DMS79 (cell line): ENCODE measurements at places on chromosomes 5 and 9.

DNA sequence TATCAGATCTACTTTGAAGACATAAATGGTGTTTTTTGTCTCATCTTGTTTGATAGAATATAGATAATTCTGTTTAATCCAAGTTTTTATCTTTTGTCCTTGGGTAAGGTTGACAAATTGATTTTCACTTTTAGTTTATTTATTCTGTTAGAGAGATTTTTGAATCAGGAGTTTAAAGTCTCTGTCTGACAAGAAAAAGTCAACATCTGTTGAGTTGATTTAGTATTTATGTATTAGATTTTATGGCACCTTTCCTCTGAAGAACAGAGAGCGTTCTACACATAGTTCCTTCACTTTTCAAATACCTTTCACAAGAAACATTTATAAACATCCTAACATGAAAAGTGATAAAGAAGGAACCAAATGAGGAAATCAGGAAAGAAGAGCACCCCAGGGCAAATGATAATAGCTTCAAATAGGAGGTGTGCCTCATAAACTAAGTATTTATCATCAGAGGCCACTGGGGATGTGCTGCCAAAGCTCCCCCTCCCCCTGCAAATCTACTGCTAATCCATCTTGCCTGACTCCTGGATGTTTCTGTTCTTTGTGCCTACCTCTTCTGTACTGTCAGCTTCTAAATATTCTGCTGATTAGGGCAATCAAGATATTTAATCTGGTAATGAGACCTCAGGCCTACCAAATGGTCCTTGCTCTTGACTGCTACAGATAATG lies 457.7 kb upstream of the CHD1 start:
- DNase-seq: no peak

DNA sequence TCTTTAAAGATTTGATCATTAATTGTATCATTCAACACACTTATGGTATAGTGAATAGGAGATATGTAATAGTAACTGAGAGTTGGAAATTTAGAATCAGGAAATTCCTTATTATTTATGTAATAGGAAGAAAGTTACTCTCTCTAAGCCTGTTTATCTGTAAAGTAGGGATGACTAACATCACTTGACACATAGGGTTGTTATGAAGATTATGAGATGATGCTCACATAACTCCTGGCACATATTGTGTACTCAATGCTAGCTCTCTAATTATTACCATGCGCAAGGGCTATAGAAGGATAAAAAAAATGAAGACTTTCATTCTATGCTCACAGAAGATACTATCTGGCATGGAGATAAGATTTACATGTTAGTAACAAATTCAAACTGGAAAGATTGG lies 149.9 kb downstream of the ISOC1 start:
- no peak for DNase-seq

GRCh38 chr9:121684381-121685145 lies 33.1 kb downstream of the DAB2IP start:
- DNase-seq: no peak

DNA sequence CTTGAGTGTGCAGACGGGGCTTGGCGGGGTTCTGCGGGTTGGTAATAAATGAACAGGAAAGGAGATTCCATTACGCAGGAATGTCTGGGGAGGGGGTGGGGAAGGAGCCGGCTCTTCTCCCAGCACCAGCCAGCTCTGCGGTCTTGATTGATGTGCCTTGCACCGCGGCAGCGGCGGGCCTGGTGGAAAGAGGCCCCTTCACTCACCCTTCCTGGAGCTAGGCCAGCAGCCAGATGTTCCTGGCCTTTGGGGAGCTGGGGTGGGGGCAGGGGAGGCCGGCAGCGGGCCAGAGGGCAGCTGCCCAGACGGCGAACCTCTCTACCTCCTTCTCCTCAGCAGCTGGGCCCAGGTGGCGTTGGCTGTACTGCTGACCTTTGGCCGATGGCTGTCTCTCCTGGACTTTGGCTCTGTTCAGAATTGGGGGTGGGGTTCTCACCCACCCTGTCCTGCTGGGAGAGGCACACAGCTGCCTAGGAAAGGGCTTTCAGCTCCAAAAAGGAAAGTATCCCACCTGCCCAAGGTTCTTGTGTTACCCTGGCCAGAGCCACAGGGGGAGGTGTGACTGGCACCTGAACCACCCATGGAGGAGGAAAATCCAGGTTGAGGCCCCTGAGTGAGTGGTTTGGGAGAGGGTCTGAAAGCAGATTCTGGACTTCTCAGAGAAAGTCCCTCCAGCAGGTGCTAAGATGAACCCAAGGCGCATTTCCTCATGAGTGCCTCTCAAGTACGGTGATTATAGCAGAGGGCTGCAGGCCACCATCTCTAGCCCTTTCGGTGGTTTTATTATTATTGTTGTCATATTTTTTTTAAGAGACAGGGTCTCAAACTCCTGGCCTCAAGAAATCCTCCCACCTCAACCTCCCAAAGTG lies 58.0 kb upstream of the SYNPO start:
- peak; percentile 23 for DNase-seq

DNA sequence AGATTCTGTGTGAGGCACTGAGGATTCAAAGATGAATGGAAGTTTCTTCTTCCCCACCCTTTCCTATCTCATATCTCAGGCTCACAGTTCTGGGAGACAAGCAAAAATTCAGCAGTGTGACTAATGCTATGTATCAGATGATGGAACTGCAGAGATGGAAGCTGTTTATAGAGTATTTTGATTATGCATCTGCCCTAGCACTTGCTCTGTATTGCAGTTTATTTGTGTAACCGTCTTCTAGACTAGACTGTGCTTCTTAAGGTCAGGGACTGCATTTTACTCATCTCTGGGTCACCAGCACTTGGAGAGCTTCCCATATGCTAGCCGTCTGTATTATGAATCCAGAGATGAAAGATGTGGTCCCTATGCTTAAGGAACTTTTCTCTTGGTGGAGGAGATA lies 12.6 kb downstream of the CAVIN4 start:
- DNase-seq: no peak

- no peak for DNase-seq
Observed at GRCh38 chr5:171242521-171242920, 66.5 kb upstream of the TLX3 start.

DNA sequence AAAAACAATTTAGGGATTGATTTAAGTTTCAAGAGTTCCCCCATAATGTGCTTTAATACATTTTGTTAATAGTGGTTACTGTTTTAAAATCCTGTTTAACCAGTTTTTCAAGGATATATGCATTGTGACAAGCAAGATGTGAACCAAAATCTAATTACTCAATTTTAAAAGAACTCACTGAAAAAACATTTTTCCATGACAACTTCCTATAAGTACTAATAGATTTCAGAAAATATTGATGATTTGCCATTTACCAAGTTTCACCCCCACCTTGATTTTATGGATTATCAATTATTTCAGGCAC lies 4.9 kb upstream of the DNAJC21 start:
- no peak for DNase-seq

DNA sequence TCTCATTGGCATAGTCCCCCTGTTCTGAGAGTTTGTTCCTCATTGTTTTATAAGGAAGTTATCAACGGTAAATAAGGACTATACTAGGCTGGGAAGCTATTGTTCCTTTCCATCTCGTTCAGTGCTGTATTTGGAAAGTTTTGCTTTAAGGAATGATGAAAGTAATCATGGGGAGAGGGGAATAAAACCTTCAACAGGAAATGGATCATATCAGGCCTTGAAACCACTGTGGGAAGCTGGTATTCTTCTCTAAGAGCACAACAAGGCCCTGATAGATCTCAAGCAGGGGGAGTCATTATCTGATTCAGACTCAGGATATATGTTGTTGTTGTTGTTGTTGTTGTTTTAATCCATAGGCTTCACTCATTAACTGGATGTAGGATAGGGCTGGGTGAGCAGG lies 474.5 kb downstream of the ENC1 start:
- no peak for DNase-seq

- DNase-seq: no peak
Observed at GRCh38 chr5:9733486-9733885, 103.3 kb upstream of the TAS2R1 start.

DNA sequence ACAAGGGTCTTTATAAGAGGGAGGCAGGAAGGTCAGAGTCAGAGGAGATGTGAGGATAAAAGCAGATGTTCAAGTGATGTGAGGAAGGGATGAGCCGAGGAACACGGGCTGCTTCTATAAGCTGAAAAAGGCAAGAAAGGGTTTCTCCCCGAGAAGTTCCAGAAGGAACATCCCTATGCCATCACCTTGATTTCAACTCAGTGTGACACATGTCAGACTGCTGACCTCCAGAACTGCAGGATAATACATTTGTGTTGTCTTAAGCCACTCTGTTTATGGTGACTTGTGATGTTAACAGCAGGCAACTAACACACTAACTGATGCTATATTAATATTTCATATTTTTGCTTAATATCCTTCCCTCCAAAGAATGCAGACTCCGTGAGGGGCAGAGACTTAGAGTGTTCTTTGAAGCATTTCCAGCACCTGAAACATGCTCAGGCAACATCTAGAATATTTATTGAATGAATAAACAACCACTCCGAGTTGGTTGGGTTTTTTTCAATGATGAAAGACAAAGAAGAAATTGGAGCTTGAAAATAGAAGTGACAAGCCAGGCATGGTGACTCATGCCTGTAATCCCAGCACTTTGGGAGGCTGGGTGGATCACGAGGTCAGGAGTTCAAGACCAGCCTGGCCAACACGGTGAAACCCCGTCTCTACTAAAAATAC lies 77.6 kb upstream of the ADRA1B start:
- DNase-seq: no peak

DNA sequence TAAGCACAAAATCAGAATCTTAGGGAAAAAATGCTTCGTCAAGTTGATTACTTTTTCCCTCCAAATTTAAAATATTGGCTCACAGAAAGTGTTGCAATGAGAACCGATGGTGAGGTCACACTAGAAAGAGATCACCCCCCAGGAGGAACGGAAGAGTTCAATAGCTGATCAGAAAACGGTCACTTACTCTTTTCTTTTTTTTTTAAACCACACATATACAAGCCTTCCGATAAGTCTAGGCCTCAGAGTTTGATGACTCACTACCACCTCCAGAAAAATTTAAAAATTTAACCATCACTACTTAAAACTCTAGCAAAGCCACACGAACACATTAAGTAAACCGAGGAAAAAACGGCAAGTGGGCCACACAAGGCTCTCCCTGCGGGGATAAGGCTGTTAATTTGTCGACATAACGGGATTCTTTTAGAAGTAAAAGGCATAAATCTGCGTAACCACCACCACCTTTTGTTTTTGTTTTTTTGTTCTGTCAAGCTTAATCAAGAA lies 1.2 kb downstream of the SURF4 start:
- no peak for DNase-seq

- DNase-seq: no peak
Observed at GRCh38 chr9:26169708-26170107, 491.5 kb upstream of the TUSC1 start.

DNA sequence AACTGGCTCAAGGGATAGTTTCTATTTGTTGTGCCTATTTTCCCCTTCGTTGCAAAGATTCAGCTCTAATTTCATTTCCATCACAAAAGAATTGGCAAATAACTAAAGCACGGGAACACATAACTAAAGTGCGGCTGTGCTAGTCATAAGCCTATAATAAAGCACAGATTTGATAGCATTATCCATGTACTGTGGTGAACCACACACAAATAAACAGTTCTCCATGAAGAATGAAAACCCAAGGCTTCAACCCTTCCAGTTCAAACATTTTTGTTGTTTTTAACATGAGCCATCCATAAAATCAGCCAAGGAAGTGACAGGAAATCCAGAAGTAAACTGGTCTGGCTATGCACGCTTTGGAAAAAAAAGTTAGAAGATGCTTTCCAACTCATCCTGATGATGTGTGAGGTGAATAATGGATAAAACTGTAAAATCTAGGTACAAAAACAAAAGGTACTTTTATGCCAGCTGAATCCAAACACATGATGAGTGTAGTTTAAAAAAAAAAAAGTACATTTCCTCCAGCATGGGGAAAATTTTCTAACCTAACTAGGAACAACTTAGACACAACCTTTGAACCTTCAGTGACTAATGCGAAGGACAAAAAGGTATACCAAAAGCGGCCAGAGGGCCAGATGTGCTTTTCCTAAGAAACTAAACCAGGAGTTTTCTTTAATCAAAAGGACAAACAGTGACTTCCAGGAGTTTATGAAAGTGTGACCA lies 10.2 kb downstream of the ZNF608 start:
- DNase-seq: no peak
